Kidney epithelial cell (primary cell): ENCODE measurements at places on chromosomes 16 and 17. TPM values are rescaled to one million over a fixed set of nuclear protein-coding genes. Genes with fewer than 3 reads are reported as not detected.

C17orf78 gene
- total RNA-seq: not detected in 2 replicates

CPNE7 gene
- total RNA-seq: 11.5 and 11.6 TPM in 2 replicates

PRDM7 gene
- total RNA-seq: not detected in 2 replicates

LPO gene
- 0.17 and 0.48 TPM in 2 replicates for total RNA-seq

RDM1 gene
- total RNA-seq: not detected in 2 replicates

TMEM235 gene
- total RNA-seq: not detected in 2 replicates

BMERB1 gene
- total RNA-seq: 23.5 and 29.3 TPM in 2 replicates

CLEC3A gene
- total RNA-seq: not detected in 2 replicates

ELMO3 gene
- 5.2 and 5.9 TPM in 2 replicates for total RNA-seq

MT1G gene
- total RNA-seq: 0.75 and 14.8 TPM in 2 replicates

ORC6 gene
- total RNA-seq: 7.5 and 9.7 TPM in 2 replicates

AARS1 gene
- 185 and 197 TPM in 2 replicates for total RNA-seq

TAOK2 gene
- total RNA-seq: 40.1 and 41.7 TPM in 2 replicates

CACNG3 gene
- total RNA-seq: not detected in 2 replicates

RPRML gene
- total RNA-seq: not detected in 2 replicates

CCNF gene
- 7.4 and 8.6 TPM in 2 replicates for total RNA-seq

CD300H gene
- total RNA-seq: not detected in 2 replicates

FOXF1 gene
- under 0.01 TPM in 1 of 2 replicates, not detected in the other for total RNA-seq

HES7 gene
- total RNA-seq: 1.8 TPM in 1 of 2 replicates, not detected in the other

EPN3 gene
- 0.62 and 0.84 TPM in 2 replicates for total RNA-seq

CTRB1 gene
- not detected in 2 replicates for total RNA-seq
